CD4-positive, alpha-beta T cell treated with Interleukin-15 for 4 hours (primary cell): ENCODE measurements at places on chromosomes 6 and 20.

DNA sequence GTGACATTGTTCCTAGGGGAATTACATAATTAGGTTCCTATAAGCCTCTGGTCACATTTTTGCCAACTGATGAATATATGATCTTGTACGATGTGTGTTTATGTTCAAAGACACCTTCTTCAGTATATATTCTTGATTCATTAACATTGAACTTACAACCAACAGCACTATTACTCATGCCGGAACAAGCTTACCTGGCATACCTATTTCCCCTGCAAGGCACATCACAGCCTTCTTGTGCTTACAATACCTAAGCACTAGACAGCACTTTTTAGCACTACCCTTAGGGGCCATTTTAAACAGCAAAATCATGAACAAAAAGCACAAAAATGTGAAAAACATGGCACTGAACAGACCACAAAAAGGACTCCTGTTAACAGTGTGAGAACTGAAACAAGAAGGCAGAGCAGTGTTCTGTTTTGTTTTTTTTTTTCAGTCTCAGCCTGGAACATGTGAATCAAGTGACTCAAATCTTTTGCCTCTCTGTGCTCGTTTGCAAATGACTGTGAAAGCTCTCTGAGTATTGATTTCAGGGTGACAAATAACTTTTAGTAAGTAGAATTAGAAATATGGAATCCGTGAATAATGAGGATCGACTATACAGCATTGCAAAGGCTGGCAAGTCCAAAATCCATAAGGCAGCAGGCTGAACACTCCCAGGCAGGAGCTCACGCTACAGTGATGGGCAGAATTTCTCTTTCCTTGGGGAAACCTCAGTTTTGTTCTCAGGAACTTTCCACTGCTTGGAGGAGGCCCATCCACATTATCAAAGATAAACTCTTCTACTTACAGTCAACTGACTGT, 102.3 kb upstream of the TSHZ2 start:
- DNase-seq = no peak

- DNase-seq = no peak
Measured at GRCh38 chr20:44461142-44461802, 14.4 kb upstream of the TTPAL start.

GRCh38 chr20:997486-997885, 4.6 kb downstream of the RSPO4 start:
- no peak for DNase-seq

- no peak for DNase-seq
Measured at GRCh38 chr20:51489611-51490010, 52.9 kb downstream of the NFATC2 start.

DNA sequence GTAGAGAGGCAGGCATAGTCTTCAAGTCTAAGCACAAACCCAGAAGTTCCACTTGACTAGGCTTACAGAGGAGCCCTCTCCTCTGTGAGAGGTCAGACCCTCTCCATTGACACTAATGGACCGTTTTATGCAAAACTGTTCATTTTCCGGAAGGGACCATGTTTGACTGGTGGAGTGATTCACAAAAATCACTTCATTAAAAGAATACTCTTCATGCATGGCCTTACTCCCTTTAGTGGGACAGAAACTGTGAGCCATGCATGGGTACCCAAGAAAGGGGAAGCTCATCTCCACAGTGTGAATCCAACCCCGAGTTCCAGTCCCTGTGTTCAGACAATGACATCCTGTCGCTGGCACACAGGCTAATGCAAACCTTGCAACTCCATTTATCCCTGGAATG, 63.2 kb downstream of the OLIG3 start:
- DNase-seq = no peak

GRCh38 chr6:36098920-36099647, 31.2 kb upstream of the MAPK13 start:
- no peak for DNase-seq

DNA sequence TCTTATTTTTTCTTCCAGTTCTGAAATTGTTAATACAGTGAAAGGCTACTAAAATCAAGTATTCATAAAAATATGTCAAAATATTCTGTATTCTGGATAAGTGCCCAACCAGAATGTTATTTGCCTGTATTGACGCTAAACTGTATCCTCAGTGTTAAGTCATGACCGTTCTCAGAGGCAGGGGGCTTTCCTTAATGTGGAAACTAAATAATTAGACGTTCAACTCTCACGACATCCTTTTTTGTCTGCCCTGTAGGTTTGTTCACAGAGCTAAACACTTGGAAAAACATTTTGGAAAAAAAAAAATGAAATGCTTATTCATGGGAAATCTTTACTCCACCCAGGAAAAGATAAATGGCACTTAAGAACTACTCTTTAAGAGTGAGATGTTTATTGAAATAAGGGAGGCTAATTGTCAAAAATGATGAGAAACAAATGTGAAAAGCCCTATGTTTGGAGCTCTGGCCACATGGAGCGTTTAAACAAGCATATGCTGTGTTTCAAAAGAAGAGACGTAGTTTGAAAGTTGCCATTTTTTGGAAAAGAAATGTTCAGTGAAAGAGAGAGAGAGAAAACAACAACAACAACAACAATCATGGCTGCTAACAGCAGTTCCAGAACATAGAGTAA, 453.1 kb upstream of the MARCKS start:
- DNase-seq = no peak

DNA sequence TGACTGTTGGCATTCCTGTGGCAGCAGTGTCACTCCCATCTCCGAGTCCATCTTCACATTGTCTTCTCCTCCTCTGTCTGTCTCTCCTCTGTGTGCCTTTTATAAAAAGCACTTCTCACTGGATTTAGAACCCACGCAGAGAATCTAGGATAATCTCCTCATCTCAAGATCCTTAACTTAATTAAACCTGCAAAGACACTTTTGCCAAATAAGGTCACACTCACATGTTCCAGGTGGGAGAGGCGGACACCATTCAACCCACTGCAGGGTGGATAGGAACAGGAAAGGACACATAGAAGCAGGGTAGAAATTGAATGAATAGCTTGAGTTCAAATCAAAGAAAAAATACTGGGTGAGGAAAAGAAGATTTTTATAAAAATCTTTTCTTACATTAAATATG, 292.5 kb downstream of the PHACTR1 start:
- no peak for DNase-seq

DNA sequence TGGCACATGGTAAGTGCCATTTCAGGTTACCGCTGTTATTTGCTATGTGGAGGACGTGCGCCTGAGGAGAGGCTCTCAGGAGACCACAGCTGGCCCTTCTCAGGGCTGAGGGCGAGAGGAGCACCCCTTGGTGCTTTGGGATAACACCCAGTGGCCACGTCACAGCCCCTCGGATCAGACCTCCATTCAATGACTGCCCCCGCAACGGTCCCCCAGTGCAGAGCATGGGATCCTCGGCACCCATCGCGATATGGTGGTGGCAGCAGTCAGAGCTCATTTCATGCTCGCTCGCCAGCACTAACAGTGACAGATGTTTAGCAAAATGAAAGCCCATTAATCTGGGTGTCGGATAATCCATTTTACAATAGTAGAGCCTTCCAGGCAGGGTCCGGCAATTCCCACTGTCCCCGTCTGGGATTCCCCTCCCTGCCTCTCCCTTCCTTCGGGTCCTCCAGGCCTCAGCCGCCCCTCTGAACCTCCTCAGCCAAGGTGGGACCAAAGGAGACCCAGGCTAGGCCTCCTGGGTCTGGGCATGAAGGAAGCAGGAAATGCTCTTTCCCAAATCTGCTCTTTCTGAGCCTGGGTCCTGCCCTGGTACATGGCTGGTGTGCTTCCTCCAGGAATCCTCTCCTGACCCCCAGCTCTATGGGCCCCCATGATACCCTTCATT, 117.1 kb downstream of the GRM4 start:
- DNase-seq = no peak

DNA sequence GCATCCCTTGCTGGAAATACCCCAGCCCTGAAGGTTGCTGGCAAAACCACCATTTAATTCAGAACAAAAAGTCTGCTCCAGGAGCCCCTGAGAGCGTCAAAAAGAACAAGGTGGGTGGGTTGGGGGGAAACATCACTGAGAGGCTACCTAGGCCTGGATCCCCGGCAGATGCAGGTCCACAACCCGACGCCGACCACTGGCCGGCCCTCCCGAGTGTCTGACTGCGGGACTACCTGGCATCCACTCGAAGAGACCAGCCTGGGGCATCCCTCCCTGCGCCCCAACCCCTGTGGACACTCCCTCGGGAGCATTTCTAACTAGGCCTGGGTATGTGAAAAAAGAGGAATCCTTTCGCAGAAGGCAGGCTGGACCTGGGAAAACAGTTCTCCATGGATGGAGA, 47.2 kb downstream of the FAM209B start:
- DNase-seq = no peak

DNA sequence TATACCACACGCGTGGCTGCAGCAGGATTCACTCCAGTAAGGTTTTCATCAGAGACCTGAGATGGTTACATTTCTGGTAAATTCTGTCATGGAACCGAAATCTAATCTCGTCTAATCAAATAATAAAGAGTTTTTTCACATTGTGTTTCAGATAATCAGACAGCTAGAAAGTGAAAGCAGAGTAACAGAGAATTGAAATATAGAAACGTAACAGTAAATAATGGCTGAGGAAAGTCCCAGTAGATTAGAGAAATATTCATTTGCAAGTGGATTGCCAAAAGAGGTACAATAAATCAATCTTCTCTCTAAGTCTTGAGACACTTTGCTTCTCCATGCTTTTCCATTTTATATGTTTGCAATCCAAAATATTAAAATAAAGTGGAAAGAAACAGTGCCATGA, 42.4 kb downstream of the PKHD1 start:
- no peak for DNase-seq

DNA sequence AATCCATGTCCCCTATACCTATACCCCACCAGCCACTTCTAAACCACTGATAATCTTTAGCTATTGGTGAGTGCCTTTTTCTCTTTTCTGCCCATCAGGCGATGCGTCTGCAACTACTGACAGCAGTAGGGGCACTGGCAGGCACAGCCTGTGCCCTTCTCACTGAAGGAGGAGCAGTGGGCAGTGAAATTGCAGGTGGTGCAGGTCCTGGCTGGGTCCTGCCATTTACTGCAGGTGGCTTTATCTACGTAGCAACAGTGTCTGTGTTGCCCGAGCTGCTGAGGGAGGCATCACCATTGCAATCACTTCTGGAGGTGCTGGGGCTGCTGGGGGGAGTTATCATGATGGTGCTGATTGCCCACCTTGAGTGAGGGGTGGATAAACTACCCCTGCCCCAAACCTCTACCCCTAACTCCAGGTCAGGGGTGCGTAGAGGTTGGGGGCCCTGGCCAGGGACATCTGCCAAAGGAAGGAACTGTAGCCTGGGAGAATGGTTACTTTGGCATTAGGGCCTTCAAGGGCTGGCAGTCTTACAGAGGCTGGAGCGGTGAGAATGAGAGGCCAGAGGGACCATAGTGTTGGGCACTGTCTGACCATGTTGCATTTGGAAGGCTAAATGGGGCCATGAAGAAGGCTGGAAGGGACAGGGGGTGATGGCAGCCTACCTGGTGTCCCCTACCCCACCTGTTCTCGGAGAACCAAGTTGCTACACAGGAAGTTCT, 851 bp upstream of the HSD17B8 start:
- no peak for DNase-seq

DNA sequence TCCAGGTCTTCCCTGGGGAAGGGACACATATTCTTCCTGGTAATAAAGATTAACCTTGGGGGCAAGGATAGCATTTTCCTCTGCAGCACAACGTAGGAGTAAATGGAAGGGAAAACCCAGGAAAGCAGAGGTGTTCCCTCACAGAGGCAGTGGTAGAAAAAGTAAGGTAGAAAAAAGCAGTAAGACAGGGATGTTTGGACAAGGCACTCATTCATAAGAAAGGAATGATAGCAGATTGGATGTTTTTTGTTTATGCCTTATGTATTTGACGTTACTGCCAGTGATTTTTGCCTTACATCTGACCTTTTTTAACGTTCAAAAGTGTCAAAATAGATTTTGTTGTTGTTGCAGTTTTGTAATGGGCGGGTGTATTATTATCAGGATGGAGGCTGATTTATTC, 395.0 kb downstream of the CDKAL1 start:
- DNase-seq = no peak

DNA sequence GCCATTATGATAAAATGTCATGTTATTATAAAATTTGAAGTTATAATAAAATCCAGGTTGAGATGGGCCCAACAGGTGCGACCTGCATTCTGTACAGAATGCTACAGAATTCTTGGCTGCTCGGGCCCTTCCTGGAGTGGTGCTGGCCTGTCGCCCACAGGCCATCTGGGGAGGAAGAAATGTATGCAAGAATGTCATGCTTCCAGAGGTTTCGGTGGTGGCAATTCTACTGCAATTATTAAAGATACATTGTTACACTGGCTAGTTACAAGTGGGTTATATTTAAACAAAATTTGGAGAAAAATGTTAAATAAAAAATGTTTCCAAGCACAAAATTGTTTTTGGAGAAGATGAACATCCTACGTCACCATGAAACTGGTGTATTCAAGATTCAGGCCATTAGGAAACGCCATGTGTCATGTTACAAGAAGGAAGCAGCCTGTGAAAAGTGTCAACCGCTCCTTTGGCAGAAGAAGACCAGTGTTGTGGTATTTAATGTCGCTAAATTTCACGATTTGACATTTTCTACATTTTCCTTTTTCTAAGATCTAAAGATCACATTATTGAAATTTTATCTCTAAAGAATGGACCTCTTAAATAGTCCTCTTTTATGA, 7.1 kb downstream of the RAMACL start:
- no peak for DNase-seq

- no peak for DNase-seq
Measured at GRCh38 chr6:161366301-161366923, 92.6 kb upstream of the AGPAT4 start.

DNA sequence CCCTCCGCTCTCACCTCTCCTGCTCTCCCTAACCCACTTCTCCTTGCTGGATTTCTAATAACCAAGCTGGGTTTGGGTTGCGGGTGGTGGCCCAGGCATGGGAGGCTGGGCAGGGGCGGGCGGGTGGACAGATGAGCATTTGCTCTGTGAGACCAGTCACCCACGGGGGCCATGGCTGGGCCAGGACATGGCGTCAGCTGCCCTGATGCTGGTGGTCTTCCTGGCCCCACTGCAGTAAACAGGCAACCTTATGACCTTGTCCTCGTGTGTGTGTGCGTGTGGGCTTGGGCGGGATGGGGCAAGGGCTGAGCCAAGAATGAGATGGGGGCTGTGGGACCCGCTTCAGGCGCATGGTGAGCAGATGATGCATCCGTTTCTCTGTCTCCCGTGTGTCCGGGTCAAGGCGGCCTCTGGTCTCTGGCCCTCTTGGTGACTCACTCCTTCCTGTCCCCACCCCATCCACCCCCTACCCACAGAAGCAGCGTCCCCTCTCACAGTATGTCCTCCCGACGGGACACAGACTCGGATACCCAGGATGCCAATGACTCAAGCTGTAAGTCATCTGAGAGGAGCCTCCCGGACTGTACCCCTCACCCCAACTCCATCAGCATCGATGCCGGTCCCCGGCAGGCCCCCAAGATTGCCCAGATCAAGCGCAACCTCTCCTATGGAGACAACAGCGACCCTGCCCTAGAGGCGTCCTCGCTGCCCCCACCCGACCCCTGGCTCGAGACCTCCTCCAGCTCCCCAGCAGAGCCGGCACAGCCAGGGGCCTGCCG, 41.4 kb upstream of the MYL9 start:
- DNase-seq = no peak
